Sigmoid colon (tissue), 7 donors: ENCODE measurements at places on chromosomes 5 and 9. TPM values are rescaled to one million over a fixed set of nuclear protein-coding genes. Genes with fewer than 3 reads are reported as not detected.

PCDHB11 gene
- total RNA-seq, result 3.1 TPM

DNA sequence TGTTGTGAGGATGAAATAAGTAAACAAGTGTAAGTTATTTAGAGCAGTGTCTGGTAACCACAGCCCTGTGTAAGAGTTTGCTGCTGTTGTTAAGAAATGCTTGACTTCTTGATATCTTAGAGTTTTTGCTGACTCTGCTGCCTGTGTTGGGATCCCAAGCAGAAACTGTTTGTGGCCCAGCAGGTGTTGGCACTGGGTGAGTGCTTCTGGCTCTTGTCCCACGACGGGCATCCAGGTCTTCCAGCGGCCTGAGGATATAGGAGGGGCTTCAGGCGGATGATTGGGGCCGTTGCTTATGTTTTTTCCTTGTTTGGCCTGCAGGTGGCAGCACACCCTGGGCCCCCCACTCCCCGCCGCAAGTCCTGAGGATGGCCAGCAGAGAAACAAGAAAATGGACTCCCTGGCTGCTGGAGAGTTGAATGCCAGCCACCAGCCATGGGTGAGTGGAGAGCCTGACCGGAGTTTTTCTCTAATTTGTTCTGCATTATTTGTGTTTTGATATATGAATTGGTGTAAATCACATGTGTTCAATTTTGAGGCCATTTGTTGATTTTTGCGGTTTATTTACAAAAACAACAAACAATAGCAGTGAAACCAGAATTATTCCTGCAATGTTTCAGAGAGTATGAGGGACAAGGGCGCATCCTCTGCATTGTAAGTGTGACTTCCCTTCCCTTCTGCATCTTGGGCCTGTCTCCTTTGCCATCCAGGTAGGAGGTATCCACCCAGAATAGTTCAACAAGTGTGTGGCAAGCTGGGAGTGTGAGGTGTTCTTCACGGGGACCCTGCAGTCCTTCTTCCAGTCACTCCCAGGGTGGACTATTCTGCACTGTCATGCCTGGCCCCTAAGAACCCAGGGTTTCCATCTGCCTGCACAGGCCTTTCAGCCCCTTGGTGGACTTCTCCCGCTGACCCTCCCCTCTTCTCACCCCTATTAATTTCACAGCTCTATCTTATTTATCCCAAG, 50.3 kb downstream of the SLC22A5 start:
- H3K4me1 ChIP-seq, result no peaks in the 10 kb centered on the region
- no peaks in the 10 kb centered on the region for H3K27me3 ChIP-seq
- H3K36me3 ChIP-seq, result no peaks in the 10 kb centered on the region
- H3K4me3 ChIP-seq, result no peak overlapping the region

- no peak overlapping the region for H3K4me3 ChIP-seq
- no peak for DNase-seq
- no peaks in the 10 kb centered on the region for H3K36me3 ChIP-seq
- no peaks in the 10 kb centered on the region for H3K4me1 ChIP-seq
Observed at GRCh38 chr5:175115831-175116230, 328.2 kb downstream of the DRD1 start.

DNA sequence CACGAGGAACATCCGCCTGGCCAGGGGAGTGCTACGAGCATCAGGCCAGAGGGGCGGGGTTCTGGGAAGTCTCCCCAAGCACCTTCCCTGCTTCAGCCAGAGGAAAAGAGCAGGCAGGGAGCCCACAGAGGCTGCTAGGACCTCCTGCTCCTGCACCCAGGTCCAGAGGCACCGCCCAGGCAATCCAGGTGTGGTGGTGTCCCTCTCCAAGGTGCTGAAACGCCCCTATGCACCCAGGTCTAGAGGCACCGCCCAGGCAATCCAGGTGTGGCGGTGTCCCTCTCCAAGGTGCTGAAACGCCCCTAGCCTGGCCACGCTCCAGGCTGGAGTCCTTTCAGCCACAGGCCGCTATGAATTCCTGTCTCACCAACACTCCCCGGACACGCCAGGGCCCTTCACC, 10.7 kb upstream of the UBAC1 start:
- no peak overlapping the region for H3K4me3 ChIP-seq
- peak; percentile 52 for DNase-seq
- no peaks in the 10 kb centered on the region for H3K36me3 ChIP-seq
- peaks cover 14% of the 10 kb centered on the region for H3K27me3 ChIP-seq
- peaks cover 10% of the 10 kb centered on the region for H3K4me1 ChIP-seq

GRCh38 chr9:123508048-123508447, 152.1 kb downstream of the CRB2 start:
- H3K36me3 ChIP-seq, result no peaks in the 10 kb centered on the region
- no peaks in the 10 kb centered on the region for H3K27me3 ChIP-seq
- no peaks in the 10 kb centered on the region for H3K4me1 ChIP-seq
- H3K27ac ChIP-seq, result no peak overlapping the region

DNA sequence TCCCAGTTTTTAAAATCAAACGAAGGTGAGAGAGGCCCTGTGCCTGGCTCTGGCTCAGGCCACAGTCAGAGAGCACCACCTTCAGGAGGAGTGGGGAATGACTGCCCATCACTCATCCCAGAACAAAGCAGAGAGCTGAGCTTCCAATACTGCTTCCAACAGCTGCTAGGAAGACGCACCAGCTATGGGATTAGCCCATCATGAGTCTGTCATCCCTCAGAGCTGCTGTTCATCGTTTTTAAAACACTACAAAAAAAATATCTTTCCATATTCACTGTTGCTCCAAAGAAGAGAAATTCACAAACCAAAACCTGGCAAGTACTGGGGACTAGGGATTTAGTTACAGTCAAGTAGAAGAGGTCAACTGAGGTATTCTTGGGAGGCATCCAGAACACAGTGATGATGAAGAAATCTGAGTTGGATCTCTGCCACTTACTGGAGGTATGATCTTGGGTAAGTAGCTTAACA, 102.4 kb downstream of the CDK5RAP2 start:
- H3K4me3 ChIP-seq, result no peak overlapping the region
- H3K27ac ChIP-seq, result peak overlapping the region; percentile 33
- H3K36me3 ChIP-seq, result peaks cover 10% of the 10 kb centered on the region
- H3K27me3 ChIP-seq, result no peaks in the 10 kb centered on the region

OTP gene
- not detected for total RNA-seq

GRCh38 chr5:166979307-166979895, 1312.0 kb upstream of the WWC1 start:
- H3K27ac ChIP-seq, result peak overlapping the region; percentile 70
- no peaks in the 10 kb centered on the region for H3K36me3 ChIP-seq
- H3K27me3 ChIP-seq, result no peaks in the 10 kb centered on the region
- H3K4me3 ChIP-seq, result peak overlapping the region; percentile 60

DNA sequence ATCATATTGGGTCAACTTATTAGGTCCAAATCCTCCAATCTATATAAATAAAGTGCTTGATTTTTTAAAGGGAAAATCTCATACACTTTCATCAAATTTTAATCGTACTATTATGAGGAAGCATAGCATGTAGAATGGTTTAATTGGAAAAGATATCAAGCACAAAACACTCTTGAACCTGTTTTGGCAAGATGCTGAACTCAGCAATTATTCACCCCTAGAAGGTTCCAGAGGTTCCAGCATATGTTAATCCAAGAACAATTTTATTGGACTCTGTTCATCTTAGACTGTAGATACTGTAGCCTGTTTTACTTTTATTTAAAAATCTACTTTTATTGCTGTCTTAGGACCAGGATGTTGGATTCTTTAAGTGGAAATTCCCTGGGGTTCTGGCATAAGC, 92.4 kb upstream of the LHFPL2 start:
- no peak for DNase-seq
- H3K4me3 ChIP-seq, result no peak overlapping the region
- no peaks in the 10 kb centered on the region for H3K36me3 ChIP-seq
- no peaks in the 10 kb centered on the region for H3K27me3 ChIP-seq
- peaks cover 19% of the 10 kb centered on the region for H3K4me1 ChIP-seq
- H3K27ac ChIP-seq, result no peak overlapping the region

DNA sequence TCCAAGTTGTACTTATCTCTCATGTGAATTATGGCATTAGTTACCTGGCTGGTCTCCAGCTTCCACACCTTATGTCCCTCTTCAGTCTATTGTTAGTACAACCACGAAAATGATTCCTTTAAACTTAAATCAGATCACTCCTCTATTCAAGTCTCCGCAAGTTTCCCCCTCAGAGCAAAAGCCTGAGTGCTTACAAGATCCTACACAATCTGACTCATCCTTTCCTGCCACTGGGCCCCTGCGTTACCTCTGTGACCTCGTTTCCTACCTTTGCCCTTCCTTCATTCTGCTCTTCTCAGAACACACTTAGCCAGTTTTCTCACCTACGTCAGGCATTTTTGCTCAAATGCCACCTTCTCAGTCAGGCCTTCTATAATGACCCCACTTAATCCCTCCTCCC, 45.1 kb upstream of the GLIS3 start:
- no peaks in the 10 kb centered on the region for H3K27me3 ChIP-seq
- H3K4me1 ChIP-seq, result no peaks in the 10 kb centered on the region
- H3K27ac ChIP-seq, result no peak overlapping the region
- no peaks in the 10 kb centered on the region for H3K36me3 ChIP-seq
- no peak overlapping the region for H3K4me3 ChIP-seq
